Kasumi-1 (cell line): ENCODE measurements at places on chromosomes 11 and 22.

- no peak for DNase-seq
Measured at GRCh38 chr11:69004411-69005182, 8.4 kb downstream of the MRGPRF start.

- DNase-seq = no peak
Measured at GRCh38 chr11:123822032-123822431, 15.9 kb upstream of the OR6M1 start.

DNA sequence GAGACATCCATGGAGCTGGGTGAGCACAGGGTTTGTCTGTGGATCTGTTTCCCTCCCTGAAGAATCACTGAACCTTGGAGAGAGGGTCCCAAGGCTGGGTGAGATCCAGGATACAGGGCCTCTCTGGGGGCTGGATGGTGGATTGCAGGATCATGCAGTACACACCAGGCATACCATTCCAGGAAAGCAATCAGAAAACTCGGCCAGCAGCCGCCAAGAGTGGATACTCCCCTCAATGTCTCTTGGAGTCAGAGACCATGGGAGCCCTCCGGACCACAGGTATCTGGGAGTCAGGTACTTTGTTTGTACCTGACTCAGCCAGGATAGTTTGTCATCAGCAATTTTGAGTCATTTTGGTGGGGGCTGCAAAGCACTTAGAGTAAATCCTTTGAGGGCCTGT is 14.6 kb upstream of the SYT13 start:
- no peak for DNase-seq

GRCh38 chr11:5223686-5224085 is 3.2 kb downstream of the HBB start:
- DNase-seq = no peak

DNA sequence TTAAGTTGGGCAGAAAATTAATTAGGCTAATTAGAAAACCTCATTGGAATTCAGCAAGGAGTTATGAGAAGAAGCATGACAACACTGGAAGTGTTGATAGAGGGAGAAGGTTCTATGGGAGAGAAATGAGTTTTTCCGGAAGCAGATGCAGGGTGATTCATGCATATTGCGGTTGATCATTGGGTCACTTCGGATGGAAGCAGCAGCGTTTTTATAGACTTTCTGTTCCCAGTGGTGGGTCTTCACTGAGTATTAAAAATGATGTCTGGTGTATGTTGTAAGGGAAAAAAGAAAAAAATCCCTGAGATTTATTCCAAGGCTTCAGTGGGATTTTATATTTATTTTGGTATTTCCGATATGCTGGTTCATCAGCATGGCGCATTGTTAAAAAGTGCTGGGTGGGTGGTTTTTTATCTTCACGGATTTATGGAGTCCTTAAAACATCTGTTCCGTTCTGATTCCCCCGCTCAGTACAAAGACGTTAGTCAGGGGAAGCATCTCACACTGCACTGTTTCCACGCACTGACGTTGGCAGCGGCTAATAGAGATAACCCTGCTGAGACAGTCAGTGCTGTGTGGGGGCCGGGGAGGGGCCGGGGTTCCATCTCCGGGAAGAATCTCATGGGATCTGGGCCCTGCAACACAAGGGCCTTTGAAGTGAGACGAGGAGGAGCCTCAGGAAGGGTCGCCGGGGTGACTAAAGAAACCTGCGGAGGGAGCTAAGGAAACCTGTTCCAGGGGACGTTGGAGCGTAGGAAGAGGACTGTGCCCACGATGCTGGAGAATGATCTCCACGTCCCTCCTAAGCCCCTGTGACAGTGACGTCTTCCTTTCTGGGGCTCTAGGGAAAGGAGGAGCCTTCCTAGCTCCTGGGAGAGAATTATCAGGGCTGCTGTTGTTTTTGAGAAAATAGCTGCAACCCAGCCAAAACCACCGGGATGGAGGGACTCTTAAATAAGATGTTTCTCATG is 390.0 kb downstream of the NTM start:
- no peak for DNase-seq

DNA sequence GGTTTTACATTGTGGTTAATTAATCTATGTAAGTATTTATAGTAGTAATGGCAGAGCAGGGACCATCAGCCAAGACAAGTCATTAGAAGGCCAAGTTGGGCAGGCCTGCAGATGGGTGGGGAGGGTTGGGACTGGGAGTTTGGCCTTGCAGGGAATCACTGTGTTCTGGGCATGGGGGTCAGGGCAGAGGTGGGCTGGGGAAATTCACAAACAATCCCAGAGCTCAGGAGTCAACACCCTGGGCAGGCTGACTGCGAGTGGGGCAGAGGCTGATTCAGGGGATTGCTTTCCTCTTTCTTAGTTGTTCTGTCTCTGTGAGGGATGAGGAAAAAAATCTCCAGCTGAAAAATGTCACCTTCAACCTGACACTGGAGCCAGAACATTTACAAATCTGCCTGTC is 322.5 kb downstream of the NTM start:
- DNase-seq = no peak

GRCh38 chr11:2101171-2101675 is 38.0 kb downstream of the IGF2 start:
- DNase-seq = no peak

DNA sequence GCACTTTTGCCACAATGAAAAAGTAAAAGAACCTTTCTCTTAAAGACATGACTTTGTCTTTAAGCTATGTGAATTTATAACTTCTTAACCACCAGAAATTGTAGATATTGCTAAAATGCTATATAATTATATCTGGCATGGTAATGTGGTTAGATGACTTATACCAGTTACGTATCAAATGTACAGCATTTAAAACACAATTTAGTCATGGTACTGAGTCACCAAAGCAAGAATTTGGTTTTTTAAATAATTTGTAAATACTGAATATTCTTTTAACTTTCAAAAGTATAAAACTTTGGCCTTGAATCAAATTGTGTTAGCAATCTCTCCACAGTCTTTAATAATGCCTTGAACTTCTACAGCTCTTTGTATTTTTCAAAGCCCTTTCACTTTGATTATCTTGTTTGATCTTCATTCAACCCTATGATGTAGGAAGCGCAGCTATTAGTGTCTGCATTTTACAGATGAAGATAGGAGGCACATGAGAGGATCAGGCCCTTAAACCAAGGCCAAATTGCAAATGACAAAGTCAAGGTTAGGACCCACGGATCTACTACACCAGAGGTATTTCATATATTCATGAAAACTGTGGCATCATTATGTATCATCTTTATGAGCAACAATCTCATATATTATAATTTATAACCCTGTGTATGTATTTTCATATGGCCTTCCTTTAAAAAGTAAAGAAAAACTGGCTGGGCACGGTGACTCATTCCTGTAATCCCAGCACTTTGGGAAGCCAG is 4.4 kb upstream of the SYTL2 start:
- DNase-seq = no peak

GRCh38 chr11:63504933-63505586 is 824 bp upstream of the LGALS12 start:
- DNase-seq = peak; percentile 47

GRCh38 chr11:37512156-37512780 is 914.2 kb upstream of the RAG2 start:
- no peak for DNase-seq

- no peak for DNase-seq
Measured at GRCh38 chr11:109241988-109242536, 179.9 kb upstream of the C11orf87 start.

- DNase-seq = no peak
Measured at GRCh38 chr11:19478891-19479290, 233.7 kb upstream of the NAV2 start.

DNA sequence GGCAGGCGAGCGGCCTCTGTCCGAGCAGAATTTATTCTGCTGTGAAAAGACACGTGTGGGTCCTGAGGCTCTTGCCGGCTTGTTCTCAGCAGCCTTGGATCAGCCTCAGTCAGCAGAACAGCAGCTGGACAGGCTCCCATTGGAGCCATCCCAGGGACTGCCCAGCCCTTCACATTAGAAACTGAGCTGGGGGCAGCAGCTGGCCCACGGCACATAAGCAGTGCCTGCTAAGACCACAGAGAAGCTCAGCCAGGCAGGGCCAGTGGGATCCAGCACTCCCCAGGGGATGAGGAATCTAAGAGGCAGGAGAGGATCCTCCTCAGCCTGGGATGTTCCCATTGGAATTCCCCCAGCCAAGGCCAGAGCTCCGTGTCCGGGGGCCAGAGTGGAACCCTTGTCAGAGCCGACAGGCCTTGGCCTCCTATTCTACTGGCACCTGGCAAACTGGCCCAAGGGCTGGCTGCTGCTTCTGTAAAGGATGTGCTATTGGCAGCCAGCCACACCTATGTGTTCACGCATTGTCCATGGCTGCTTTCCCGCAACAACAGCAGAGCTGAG is 18.2 kb downstream of the RTN4R start:
- DNase-seq = no peak

DNA sequence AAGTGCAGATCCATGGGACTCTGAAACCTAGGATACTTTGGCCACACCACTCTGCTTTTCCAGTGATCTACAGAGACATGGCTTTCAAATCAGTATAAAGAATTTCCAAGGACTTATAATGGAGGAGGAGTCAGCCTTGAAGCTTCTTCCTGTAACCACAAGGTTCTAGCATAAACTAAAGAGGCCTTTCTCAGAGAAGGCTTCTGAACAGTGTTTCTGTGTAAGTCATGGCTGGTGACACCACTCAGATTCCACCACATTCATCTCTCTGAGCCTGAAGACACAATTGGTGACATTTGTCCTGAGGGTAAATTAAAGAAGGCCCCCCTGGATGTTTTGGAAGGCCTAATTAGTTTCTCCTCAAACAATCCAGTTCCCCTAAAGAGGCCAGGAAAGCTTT is 29.0 kb upstream of the ADORA2A start:
- no peak for DNase-seq

- DNase-seq = no peak
Measured at GRCh38 chr11:114925591-114925990, 247.3 kb downstream of the NXPE2 start.

DNA sequence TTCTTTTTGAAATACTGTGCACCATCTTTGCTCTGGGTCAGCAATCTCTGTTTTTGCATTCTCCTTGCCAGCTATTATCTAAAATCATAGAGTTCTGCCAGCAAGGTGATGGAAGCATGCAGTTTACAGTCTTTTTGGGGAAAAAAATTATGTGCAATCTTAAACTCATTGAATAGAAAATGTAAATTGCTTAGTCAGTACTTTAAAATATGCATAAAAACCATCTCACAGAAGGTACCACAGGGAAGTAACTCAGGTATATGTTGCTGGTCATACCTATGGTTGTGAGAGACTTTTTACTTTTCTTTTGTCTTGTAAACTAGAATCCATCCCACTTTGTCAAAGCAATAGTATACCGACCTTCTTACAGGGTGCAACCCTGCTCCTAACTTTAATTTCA is 469.8 kb upstream of the ANO3 start:
- DNase-seq = no peak

- DNase-seq = no peak
Measured at GRCh38 chr11:70549796-70550195, 151.5 kb downstream of the CTTN start.

DNA sequence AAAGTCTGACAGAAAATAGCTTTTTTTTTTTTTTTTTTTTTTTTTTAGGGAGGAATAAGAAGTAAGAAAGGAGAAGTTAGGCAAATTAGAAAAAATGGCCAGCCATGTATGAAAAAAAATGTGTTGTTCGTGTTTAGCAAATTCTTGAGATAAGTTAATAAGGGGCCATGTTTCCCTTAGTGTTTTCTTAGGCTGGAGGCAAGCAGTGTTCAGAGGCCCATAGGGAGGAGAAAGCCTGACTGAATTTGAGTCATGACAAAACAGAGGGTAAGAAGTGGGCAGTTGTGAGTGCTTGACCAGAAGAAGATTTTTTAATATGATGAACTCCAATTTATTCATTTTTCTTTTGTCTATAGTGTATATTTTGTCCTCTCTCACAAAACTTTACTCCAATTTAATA is 766.4 kb downstream of the FAM181B start:
- no peak for DNase-seq

DNA sequence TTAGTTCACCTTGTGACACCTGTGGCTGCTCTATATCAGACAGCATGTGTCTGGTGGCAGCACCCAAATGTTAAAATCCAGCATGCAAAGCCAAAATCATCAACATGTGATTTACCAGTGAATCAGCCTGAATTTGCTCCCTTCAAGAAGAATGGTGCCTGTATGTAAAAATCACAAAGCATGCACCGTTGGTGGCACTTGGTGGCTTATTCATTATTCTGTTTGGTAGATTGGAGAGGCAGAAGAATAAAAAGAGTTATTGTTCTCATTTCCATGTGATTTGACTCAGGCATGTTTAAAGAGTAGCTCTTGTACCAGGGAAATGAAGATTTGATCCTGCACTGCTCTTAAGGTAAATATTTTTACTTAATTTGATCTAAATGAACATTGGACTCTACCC is 143.9 kb upstream of the MPPED2 start:
- DNase-seq = no peak

- peak; percentile 98 for DNase-seq
Measured at GRCh38 chr11:65961267-65962140, at the start of gene SART1. Gene SART1 (plus strand): TSS chr11:65961734. CDS start chr11:65961781, 47 bp downstream.

DNA sequence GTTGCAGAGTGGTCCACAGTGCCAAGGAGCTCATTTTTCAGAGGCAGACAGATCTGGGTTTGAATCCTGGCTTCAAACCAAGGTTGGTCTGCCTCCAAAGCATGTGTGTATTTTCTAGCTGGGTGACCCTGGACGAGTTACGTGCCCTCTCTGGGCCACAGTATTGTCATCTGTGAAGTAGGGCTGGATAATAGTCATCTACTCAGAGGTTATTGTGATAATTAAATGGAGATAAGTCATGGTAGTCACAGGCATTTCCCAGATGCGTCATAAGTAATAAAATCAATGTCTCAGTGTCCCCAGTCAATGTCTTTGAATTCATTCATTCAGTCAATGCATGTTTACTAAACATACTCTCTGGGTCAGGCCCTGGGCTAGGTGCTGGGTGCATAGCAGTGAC is 8.6 kb downstream of the OMP start:
- no peak for DNase-seq

DNA sequence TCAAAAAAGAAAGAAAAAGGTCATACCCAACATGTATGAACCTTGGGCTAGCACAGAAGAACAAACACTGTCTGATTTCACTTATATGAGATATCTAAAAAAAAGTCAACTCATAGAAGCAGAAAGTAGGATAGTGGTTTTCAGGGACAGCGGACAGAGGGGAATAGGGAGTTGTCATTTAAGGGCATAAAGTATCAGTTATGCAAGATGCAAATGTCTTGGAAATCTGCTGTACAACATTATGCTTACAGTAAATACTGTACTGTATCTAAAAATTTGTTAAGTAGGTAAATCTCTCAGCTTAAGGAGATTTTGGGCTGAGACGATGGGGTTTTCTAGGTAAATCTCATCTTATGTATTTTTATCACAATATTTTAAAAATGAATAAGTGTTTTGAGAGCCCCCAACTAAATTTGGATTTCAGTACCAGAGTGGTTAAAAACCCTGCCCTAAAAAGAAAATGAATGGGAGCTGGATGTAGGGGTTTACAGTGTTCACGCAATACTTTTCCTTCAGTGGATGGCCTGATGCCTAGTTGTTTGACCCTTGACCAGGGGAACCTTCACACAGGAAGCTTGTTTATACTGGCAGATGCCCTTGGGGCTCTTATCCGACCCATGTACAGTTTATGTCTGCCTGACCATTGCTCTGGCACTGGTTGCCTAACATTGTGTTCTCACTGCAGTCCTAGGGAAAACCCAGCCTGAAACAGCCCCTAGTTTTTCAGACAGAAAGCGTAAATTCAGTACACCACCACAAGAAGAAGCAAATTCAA is 34.8 kb downstream of the SLC22A9 start:
- no peak for DNase-seq
